ENCODE measurements at places on chromosomes 6 and 20. TPM values are rescaled to one million over a fixed set of nuclear protein-coding genes. Genes with fewer than 3 reads are reported as not detected.

DNA sequence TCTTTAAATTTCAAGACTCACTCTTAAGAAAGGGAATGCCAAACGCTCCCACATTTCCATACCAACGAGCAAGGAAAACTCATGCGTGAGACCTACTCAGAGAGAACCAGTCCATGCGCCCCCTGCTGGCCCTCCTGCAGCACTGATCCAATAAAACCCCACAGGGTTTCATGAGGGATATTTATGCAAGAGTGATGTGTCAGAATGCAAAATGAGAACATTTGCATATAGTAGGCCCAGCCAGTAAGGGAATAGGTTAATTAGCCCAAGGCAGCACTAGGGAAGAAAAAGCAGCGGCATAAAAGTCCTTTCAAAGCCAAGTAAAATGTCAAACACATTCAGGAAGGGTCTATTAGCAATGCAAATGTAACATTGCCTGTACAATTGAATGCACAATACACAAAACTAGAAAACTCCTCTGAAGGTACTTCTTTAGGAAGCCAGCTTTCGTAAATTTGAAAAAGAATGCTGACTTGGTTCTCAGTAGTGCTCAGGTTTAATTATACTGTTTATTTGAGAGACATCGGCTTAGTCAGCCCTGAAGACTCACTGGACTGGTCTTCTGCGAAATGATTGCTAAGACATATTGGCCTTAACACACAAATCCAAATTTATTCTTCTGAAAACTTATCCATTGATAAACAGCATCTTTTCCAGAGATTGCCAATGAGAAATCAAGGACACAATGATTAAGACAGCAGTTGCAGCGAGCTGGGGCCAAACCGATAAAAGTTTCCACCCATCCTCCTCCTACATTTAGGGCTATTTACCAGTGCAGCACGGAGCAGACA lies 93.2 kb downstream of the GMPR start:
- H3K4me3 ChIP-seq: no peak overlapping the region
- peaks cover 3% of the 10 kb centered on the region for H3K4me1 ChIP-seq
- H3K36me3 ChIP-seq: peaks cover 15% of the 10 kb centered on the region
- H3K27ac ChIP-seq: no peak overlapping the region
- peak; percentile 49 for DNase-seq

- no peaks in the 10 kb centered on the region for H3K4me1 ChIP-seq
- H3K27ac ChIP-seq: no peak overlapping the region
- H3K4me3 ChIP-seq: no peak overlapping the region
- H3K36me3 ChIP-seq: no peaks in the 10 kb centered on the region
- no peaks in the 10 kb centered on the region for H3K27me3 ChIP-seq
Measured at GRCh38 chr20:34337982-34338726, 24.9 kb upstream of the ITCH start.

- no peaks in the 10 kb centered on the region for H3K36me3 ChIP-seq
- no peaks in the 10 kb centered on the region for H3K27me3 ChIP-seq
- no peak overlapping the region for H3K4me3 ChIP-seq
- no peaks in the 10 kb centered on the region for H3K4me1 ChIP-seq
- DNase-seq: no peak
Measured at GRCh38 chr6:50961611-50962010, 142.9 kb downstream of the TFAP2B start.

GRCh38 chr6:153613719-153614455 lies 425.2 kb upstream of the OPRM1 start:
- no peak overlapping the region for H3K27ac ChIP-seq
- peaks cover 3% of the 10 kb centered on the region for H3K4me1 ChIP-seq
- H3K27me3 ChIP-seq: no peaks in the 10 kb centered on the region
- no peak overlapping the region for H3K4me3 ChIP-seq
- no peaks in the 10 kb centered on the region for H3K36me3 ChIP-seq

DNA sequence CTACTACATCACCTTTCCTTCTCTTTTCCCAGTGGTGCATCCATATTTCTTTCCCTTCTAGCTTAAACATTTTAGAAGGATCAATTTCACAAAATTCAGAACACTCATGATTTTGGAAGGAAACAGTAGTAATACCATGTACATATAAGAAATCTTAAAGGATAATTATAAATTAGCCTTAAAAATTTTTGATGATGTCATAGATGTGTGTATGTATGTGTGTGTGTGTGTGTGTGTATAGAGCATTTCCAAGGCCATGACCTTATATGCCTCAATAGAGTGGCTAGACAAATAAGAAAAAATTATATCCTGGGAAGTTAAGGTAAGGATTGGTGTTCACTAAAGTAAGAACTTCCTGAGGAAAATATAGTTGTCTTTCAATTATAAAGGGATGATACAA lies 24.1 kb upstream of the HS3ST5 start:
- H3K4me3 ChIP-seq: no peak overlapping the region
- no peaks in the 10 kb centered on the region for H3K27me3 ChIP-seq
- no peaks in the 10 kb centered on the region for H3K36me3 ChIP-seq
- H3K4me1 ChIP-seq: no peaks in the 10 kb centered on the region
- no peak overlapping the region for H3K27ac ChIP-seq
- no peak for DNase-seq

DNA sequence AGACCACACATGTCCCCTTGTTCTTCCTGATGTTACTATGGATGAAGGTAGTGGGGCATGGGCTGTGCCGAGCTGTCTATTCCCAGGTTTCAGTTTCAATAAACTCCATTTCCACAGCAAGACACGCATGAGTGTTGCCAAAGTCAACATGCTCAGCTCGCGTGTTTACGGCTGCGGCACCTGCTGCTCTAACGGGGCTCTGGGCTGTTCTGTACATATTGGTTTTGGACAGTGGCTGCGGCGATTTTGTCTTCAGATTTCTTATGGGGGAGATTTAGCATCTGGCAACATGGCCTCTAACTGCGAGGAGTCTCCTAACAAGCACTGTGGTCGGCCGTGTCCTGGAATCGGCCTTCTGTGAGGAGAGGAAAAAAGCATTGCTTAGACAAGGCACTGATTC lies 58.6 kb downstream of the TMEM242 start:
- no peaks in the 10 kb centered on the region for H3K27me3 ChIP-seq
- no peak overlapping the region for H3K4me3 ChIP-seq
- no peak for DNase-seq
- H3K4me1 ChIP-seq: no peaks in the 10 kb centered on the region
- H3K36me3 ChIP-seq: no peaks in the 10 kb centered on the region

COL9A3 gene
- 149 TPM for polyA plus RNA-seq

HSD17B8 gene
- polyA plus RNA-seq: 36.2 TPM

All from pancreas (tissue), 10 donors.